Activated CD4-positive, alpha-beta T cell treated with anti-CD3 and anti-CD28 coated beads, Interleukin-2, amount 50 U/mL, for 4 hours (primary cell): ENCODE measurements at places on chromosomes 13 and 19.

GRCh38 chr19:6472713-6473112 lies 8.6 kb downstream of the CRB3 start:
- DNase-seq, result no peak

GRCh38 chr13:51739027-51739764 lies 64.8 kb downstream of the DHRS12 start:
- DNase-seq, result no peak

DNA sequence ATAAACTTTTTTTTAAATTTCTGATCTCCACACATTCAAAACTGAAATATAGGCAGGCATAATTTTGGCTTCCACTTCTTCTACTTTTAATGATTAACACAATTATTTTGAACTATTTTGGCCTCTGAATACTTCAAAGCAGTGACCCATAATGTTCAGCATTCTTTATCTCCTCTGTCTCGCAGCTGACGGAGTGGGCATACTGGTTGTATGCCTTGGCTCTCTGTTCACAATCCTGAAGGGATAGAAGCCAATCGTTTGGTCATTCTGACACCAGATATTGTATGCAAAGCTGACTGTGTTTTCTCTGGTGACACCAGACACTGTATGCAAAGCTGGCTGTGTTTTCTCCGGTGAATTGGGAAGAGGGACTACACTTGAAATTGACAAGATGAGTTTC lies 833.0 kb downstream of the EFNB2 start:
- no peak for DNase-seq

- no peak for DNase-seq
Observed at GRCh38 chr19:16849168-16849567, 20.0 kb downstream of the SIN3B start.

- DNase-seq, result no peak
Observed at GRCh38 chr13:80168089-80168850, 172.7 kb downstream of the SPRY2 start.

- DNase-seq, result no peak
Observed at GRCh38 chr13:86810361-86810760, 860.8 kb upstream of the SLITRK5 start.

DNA sequence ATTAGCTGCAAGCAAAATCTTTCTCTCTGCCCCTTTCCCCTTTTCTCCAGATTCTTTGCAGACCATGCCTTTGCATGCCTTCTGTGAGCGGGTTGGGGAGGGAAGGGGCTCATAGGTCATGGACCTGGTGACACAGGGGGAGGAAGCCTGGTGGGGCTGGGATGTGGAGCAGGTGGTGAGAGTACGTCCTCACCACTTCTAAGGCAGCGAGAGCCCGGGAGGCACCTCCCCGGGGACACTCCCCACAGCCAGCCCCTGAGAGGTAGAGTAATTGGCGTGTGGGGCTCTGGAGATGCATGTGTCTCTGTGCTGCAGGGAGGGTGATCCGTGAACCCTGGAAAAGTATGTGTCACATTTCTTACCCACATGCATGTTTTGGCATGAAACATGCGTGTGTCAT lies 42.5 kb upstream of the EHD2 start:
- no peak for DNase-seq

DNA sequence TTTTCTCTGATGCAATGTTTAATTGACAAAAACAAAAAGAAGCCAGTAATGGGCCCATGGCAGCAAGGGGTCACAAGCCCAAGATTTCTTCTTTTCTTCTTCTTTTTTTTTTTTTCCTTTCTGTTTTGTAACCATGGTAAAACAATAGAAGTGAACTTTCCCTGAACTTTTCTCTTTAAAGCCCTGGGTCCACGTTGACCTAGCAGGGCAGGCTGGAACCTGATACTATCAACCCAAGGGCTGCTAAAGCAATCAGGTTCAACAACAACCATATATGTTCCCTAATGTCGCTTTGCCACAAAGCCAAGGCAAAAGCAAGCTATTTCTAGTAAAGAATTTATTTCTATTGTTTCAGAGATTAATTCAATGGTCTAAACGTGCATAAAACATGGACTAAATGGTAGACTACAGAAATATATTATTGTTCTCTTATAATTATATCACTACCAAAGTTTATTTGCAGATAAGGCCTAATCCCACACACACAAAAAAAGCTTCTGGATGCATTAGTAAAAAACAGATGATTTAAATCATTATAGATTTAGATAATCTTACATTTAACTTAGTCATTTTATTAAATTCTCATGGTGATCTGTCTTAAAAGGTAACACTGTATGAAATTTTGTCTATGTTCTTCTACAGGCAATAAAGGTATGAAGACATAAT lies 153.9 kb downstream of the DACH1 start:
- no peak for DNase-seq

DNA sequence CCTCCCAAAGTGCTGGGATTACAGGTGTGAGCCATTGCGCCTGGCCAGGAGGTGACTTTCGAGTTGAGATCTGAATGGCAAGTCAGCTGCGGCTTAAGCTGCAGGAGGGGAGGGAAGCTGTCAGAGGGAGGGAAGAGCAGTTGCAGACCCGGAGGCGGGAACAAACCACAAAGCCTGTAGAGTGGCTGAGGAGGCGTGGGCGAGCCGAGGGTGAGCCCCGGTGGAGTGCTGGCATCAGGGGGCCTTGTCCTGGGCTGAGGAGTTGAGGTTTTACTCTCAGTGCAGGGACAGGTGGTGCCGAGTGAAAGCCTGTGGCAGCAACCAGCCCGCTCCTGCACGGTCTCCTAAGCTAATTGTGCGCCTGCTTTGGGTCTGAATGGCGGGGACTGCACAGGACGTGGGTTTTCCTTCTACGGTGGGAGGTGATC lies 24.2 kb downstream of the PPP1R37 start:
- DNase-seq, result peak; percentile 59

GRCh38 chr19:40523322-40524047 lies 53.2 kb upstream of the SHKBP1 start:
- peak; percentile 10 for DNase-seq

- no peak for DNase-seq
Observed at GRCh38 chr13:112759053-112759452, 69.2 kb downstream of the ATP11A start.

GRCh38 chr19:15124572-15125231 lies 17.5 kb downstream of the SYDE1 start:
- no peak for DNase-seq

DNA sequence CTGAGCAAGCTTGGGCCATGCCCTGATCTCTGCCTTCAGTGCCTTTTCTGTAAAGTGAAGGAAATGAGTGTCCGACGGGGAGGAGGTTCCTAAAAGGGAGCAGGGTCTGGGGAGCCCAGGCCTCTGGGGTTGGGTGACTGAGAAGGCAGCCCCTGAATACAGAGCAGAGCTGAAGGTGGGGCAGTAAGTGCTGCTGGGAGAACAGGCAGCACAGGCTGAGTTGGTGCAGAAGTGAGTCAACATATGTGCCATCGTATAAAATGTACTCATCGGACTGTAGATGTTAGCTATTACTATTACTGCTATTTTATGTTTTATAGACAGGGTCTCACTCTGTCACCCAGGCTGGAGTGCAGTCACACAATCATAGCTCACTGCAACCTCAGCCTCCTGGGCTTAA lies 1.0 kb upstream of the HAMP start:
- no peak for DNase-seq

GRCh38 chr13:100341327-100341726 lies 247.3 kb downstream of the GGACT start:
- DNase-seq, result no peak

GRCh38 chr19:7500811-7501450 lies 12.1 kb upstream of the PEX11G start:
- peak; percentile 30 for DNase-seq

DNA sequence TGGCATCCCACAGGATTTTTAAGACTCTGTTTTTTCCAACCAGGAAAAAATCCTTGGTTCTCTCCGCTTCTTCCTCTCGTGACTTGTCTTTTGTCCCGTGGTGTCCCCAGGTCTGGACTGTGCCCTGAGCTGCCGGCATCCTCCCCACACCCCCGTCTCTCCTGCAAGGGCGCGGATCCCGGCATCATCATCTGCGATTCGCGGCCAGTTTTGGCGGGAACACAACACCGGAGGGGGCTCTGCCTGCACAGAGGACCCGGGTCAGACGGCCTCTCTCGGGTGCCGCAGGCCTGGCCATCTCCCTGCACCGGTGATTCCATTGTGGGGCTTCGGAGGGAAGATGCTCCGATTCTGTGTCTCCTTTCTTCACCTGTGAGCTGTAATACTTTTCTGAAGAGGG lies 18.8 kb upstream of the GAS6 start:
- DNase-seq, result no peak

GRCh38 chr19:30371161-30371836 lies 885 bp upstream of the ZNF536 start:
- DNase-seq, result no peak

DNA sequence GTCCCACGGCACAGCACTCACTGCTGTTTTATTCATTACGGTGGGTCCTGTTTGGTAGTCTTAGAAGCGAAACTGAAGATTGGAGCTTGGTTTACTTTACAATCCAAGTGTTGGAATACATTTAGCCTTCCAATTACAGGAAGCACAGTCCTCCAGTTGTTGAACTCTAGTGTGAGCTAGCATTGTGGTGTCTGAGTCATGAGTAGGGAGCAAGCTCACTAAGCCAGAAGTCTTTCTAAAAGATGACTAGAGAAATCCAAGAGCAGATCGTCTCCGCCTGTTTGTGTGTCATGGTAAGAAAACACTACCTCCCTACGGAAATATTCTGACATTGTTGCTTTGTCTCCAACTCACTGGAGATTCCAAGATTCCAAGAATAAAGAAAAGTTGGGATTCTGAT lies 10.1 kb upstream of the SHISA2 start:
- DNase-seq, result no peak

DNA sequence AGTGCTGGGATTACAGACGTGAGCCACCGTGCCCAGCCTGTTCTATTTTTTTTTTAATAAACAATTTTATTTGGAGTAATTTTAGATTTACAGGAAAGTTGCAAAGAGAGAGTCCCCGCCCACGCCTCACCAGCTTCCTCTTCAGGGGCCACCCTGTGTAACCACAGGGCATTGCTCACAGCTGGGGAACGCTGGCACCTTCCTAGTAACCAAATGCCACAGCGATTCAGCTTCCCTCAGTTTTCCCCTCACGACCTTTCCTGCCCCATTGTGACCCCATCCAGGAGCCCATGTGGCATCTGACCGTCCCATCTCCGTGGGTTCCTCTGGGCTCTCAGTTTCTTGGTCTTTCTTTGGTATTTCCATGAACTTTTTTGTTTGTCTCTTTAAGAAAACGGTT lies 83.9 kb downstream of the GNG7 start:
- DNase-seq, result peak; percentile 89

DNA sequence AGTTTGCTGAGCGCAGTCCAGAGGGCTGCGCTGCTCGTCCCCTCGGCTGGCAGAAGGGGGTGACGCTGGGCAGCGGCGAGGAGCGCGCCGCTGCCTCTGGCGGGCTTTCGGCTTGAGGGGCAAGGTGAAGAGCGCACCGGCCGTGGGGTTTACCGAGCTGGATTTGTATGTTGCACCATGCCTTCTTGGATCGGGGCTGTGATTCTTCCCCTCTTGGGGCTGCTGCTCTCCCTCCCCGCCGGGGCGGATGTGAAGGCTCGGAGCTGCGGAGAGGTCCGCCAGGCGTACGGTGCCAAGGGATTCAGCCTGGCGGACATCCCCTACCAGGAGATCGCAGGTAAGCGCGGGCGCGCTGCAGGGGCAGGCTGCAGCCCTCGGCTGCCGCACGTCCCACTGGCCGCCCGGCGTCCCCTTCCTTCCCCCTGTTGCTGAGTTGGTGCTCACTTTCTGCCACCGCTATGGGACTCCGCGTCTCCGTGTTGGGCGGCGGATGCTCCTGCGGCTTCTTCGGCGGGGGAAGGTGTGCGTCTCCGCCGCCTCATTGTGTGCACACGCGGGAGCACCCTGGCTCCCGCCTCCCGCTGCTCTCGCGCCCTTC lies 772 bp downstream of the GPC6 start:
- DNase-seq, result no peak

DNA sequence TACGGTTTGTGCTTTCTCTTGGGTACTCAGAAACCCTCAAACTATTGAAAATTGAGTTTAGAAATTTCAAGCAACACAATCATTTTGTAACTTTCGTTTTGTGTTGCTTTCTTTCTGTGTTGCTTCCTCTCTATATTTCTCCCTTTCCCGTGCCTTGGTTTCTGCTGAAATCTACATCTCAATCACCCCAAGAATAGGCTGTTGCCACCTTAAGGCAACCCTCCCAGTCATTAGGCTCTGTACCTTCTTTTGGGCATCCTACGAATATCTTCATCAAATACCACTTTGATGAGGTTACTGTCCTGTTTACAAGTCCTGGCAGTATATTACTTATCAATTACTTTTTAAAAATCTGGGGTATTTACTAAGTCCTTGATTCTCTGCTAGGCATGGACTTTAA lies 621.6 kb downstream of the GPC6 start:
- no peak for DNase-seq

DNA sequence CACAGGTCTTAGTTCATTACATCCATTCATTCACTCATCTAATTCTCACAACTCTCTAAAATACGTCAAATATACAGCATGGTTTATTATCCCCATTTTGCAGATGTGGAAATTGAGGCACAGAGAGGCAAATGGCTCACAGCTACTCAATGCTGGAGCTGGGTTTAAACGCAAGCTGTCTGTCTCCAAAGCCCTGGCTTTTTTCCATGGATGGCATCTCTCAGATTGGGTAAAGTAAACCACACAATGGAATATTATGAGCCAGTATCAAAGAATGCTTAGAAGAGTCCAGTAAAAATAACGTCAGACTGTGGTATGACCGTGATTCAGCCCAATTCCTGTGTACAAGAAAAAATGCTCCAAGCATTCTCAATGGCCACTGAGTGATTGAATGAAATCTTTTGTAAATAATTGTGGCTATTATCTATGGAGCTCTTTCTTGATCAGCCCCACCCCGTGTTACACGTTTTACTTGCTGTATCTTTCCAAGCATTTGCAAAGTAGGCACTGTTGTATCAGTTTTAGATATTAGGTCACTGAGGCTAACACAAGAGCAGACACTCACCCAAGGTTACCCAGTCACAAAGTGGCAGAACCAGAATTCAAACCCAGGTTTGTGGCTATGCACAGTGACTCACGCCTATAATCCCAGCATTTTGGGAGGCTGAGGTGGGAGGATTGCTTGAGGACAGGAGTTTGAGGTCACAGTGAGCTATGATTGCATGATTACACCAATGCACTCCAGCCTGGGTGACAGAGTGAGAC lies 5.5 kb upstream of the ACP7 start:
- DNase-seq, result no peak

- no peak for DNase-seq
Observed at GRCh38 chr13:92459306-92459705, 767.3 kb upstream of the GPC6 start.

GRCh38 chr13:74674720-74675119 lies 540.5 kb upstream of the KLF12 start:
- DNase-seq, result no peak

- DNase-seq, result no peak
Observed at GRCh38 chr19:17985037-17985818, 18.3 kb downstream of the KCNN1 start.

DNA sequence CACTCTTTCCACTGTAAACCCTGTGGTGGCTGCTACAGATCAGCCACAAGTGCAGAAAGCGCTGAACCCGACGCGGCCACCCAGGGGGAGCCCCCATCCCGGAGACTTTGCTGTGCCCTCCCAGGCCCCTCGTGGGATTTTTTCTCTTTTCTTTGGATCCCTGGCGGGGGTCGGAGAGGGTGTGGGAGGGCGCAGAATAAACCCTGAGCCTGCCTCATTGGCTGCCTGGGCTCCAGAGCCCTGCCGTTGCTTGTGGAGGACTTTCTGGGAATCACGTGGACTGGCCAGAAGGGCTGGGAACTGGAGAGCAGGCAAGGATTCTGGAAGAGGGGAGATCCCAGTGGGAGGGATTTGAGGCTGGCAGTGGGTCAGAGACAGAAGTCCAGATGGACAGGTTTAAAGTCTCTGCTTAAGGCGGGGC lies 24.9 kb downstream of the GADD45B start:
- DNase-seq, result no peak

- no peak for DNase-seq
Observed at GRCh38 chr13:26989261-26989956, 182.2 kb downstream of the USP12 start.
